Left ventricle myocardium superior (tissue), 1 donor: ENCODE measurements at places on chromosomes 13 and 19. TPM values are rescaled to one million over a fixed set of nuclear protein-coding genes. Genes with fewer than 3 reads are reported as not detected.

- DNase-seq = no peak
These were observed 155.5 kb upstream of the STARD13 start for GRCh38 chr13:33441015-33441414.

DNA sequence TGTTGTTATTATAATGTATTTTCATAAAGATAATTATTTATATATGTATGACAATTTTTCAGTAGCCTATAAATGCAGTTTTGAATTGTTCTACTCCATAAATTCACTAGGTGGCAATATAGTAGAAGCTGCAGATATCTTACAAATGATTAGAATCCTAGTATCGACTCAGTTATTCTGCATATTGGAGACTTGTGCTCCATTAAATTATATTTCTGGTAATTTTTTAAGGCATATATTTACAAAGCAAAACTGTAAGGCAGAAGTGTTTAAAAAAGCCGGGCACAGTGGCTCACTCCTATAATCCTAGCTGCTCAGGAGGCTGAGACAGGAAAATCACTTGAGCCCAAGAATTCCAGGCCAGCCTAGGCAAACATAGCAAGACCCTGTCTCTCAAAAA lies 58.7 kb downstream of the DPY19L3 start:
- DNase-seq = no peak

- DNase-seq = no peak
These were observed 138.7 kb upstream of the KL start for GRCh38 chr13:32877491-32877890.

- no peak for DNase-seq
These were observed 926.8 kb upstream of the MIR17HG start for GRCh38 chr13:90420683-90421082.

DNA sequence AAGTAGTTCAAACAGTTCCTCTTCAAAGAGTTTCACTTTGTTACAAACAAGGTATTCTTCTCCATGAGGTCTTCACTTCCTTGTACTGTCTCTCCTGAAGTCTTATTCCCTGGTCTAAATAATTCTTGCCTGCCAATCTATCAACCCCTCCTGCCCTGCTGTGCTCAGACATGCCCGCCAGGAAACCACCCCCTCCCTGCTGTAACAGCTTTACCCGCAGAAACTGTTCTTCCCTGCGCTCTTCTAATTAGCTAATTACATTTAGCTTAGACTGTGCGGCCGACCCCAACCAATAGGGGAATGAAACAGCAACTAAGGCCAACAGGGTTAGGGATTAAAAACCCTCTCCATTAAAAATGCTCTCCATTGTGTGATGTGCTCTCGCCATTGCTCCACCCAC lies 46.7 kb downstream of the ZNF846 start:
- no peak for DNase-seq

DNA sequence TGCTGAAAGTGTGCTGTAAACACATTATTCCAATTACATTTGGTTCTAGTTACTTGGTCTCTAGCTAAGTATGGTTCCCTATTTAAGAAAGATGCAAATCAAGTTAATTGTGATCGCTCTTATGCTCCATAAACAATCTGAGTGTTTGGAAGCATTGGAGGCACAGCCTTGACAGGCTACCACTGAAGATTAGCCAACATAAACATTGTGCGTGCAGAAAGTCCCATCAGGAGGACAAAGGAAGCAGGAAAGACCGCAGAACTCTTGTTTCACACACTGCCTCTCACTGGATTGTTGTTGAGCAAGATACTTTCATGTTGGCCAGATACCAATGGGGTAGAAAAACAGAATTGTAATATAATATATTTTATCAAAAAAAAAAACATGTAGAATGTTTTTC lies 814.4 kb downstream of the EFNB2 start:
- no peak for DNase-seq

GRCh38 chr19:35944556-35944955 lies 8.4 kb downstream of the LRFN3 start:
- no peak for DNase-seq

DNA sequence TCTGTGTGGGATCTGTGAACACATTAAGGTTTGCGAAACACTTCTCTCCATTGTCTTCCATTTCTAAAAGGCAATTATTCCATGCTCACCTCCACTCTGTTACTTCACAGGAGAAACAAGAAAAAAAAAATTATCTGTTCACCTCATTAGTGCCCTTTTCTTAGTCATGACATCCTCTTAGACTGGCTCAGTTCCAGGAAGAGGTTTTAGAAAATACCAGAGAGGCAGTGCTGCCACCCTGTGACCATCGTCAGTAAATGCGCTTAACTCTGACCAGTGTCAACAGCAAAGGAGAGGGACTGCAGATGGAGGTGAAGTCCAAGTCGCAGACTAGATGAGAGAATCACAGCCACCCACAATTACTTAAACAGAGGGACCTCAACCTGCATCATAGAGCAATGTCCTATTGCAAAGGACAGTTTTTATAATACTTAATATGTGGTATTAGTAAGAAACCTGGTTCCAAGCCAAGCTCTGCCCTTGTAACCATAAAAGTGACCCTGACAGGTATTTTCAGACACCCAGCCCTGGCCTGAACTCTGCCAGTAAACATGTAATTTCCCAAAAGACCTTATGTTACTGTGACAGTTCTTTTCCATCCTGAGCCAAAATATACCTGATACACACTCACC lies 19.4 kb downstream of the CEACAM21 start:
- no peak for DNase-seq

GRCh38 chr19:17766543-17767131 lies 15.4 kb downstream of the FCHO1 start:
- peak; percentile 87 for DNase-seq

GRCh38 chr13:50866817-50867636 lies 23.5 kb upstream of the DLEU7 start:
- no peak for DNase-seq

DNA sequence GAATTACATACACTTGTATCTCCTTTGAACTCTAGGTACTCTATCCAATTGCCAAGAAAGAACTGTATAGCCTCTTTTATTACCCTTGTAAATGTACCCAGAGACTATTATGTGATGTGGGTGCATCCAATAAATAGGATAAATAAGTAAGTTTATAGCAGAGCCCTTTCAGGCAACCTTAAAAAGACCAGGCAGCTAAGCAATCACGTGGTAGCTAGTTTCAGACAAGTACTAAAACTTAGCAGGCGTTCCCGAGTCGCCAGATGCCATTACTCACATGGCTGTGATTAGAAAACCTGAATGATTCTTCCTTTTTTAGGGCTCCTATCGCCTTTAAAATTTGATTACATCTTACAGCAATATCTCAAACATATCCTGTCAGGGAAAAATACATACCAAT lies 1303.0 kb downstream of the EFNB2 start:
- no peak for DNase-seq

GRCh38 chr19:38527466-38528136 lies 90.2 kb downstream of the MAP4K1 start:
- no peak for DNase-seq

DNA sequence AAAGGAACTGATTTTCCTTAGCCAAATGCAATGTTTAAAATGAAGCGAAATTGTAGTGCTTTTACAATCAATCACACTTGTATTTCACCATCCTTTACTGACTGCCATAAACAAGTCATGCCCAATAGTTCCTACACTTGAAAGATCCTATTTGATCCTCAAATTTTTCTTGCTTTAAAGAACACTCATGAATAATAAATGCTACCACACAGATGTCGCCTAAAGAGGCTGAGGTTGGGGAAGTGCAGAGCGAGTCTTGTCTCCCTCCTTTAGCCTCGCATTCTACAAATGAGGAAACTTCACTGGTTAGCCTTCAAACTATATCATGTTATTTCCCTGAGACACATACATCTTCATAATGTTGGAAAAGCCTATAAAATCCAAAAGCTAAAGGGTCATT lies 18.7 kb upstream of the AMER2 start:
- DNase-seq = no peak

- DNase-seq = no peak
These were observed 290.0 kb downstream of the MZT1 start for GRCh38 chr13:72437458-72437857.

DNA sequence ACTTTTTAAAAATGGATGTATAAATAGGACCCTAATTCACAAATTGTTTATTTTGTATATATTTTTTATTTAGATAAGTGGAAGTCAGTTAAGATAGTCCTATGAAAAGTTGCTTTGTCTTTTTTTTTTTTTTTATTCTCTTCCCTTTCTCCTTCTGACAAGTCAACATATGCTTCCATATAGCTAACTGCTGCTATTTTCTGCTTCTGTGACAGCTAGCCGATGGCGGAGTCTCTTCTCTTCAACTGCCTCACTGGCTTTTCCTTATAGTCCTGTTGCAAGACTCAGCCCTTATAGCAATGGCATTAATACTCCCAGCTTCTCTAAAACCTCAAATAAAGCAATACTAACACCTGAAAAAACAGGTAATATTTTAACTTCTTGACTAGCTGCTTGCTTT lies 45.3 kb downstream of the SLAIN1 start:
- no peak for DNase-seq

DNA sequence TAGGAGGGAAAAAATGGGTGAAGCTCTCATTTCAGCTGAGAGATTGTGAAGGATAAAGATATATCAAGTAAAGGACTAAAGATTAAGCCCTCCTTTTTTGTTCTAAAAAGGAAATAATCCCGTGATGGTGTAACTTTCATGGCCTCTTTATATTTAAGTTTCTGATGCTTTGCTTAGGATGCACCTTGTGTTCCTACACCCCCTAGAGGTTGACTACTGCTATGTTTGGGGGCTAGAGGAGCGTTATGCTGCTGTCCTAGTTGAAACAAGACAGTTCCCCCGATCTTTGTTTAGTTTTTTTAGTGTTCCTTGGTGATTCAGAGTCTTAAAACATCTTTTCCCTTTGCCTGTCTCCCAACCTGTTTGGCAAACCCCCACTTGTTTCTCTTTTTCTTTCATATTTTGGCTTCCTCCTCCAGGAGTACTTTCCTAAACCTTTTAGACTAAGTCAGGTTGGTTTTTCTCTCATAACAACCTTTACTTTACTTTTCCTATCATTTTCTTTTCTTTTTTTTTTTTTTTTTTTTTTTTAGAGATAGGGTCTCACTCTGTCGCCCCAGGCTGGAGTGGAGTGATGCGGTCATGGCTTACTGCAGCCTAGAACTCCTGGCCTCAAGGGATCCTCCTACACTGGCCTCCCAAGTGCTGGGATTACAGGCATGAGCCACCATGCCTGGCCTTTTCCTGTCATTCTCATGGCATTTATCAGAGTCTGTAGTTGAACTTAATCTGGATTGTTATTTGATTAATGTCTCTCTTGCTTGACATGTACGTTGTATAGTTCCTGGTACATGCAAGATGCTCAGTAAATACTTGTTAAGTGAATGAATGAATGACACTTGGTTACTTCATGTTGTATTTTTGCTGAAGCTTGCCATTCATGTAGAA lies 2.8 kb downstream of the UBA2 start:
- no peak for DNase-seq

- no peak for DNase-seq
These were observed 32.7 kb downstream of the KDM4B start for GRCh38 chr19:5001615-5002014.

DNA sequence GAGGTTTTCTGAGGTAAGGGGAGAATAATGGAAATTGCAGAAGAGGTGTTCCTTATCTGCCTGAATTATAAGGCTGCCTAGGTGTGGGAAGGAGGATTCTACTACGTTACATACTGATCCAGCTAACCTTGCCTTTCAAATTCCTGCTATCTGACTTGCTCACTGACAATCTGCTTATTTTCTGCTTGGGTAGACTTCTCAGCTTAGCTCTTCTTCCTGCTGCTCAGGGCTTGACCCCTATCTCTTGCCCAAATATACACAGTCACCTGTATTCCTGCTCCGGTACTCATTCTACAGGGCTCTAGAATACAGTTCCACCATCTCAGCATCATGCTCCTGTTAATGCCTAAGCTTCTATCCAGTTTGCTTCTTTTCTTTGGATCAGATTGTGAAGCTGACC lies 1607.6 kb downstream of the OLFM4 start:
- DNase-seq = no peak

DNA sequence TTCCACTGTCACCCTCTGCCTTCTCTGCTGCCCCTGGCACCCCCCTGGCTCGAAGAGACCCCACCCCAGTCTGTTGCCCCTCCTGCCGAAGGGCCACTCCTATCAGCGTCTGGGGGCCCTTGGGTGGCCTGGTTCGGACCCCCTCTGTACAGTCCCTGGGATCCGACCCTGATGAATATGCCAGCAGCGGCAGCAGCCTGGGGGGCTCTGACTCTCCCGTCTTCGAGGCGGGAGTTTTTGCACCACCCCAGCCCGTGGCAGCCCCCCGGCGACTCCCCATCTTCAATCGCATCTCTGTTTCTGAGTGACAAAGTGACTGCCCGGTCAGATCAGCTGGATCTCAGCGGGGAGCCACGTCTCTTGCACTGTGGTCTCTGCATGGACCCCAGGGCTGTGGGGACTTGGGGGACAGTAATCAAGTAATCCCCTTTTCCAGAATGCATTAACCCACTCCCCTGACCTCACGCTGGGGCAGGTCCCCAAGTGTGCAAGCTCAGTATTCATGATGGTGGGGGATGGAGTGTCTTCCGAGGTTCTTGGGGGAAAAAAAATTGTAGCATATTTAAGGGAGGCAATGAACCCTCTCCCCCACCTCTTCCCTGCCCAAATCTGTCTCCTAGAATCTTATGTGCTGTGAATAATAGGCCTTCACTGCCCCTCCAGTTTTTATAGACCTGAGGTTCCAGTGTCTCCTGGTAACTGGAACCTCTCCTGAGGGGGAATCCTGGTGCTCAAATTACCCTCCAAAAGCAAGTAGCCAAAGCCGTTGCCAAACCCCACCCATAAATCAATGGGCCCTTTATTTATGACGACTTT lies 2.0 kb downstream of the ZFP36 start:
- DNase-seq = no peak

DNA sequence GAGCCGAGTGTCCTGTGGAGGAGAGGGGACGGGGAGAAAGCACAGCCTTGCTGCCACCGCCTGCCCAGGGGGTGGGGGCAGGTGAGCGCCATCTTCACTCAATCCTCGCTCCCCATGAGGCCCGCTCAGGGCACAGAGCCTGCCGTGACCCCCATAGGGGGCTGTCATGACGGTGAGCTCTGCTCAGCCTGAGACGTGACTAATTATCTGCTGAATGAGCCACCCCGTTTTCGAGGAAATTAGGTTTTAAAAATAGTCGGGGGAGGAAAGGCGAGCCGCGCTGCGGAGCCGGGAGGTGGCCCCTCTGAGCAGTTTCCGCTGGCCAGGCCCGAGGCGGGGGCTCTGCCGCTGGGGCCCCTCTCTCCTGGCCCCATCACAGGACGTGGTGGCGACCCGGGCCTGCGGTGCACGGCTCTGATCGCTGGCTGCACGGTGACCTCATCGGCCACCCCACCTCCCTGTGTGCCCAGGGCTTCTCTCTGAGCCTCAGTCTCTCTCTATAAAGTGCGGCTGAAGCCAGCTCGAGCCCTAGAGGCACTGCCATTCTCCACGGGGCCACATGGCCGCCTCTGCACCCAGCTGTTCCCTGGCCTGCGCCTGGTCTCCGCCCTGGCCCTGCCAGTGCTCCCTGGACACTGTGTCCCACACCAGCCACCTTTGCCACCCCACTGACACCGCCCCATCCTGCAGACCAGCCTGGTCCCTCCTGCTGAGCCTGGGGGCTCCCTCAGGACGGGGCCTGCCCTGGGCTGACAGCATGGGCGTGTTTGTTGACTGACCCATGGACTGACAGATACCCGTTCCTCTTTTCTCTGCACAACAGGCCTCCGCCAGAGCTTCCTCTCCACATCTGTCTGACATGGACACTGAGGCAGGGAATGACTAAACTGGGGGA lies 28.3 kb downstream of the PIP5K1C start:
- DNase-seq = no peak

The DMKN gene
- total RNA-seq = 16.1 TPM

The KLK14 gene
- 0.89 TPM for total RNA-seq

The PGLYRP1 gene
- 0.50 TPM for total RNA-seq

The WDR88 gene
- total RNA-seq = not detected

The CHAF1A gene
- 7.2 TPM for total RNA-seq

The SHANK1 gene
- total RNA-seq = 0.32 TPM

The ABHD17A gene
- 64.4 TPM for total RNA-seq

The CRX gene
- total RNA-seq = not detected

The RNF17 gene
- total RNA-seq = not detected

The ZNF836 gene
- total RNA-seq = 6.6 TPM
